ENCODE measurements at places on chromosomes 12 and 14.

DNA sequence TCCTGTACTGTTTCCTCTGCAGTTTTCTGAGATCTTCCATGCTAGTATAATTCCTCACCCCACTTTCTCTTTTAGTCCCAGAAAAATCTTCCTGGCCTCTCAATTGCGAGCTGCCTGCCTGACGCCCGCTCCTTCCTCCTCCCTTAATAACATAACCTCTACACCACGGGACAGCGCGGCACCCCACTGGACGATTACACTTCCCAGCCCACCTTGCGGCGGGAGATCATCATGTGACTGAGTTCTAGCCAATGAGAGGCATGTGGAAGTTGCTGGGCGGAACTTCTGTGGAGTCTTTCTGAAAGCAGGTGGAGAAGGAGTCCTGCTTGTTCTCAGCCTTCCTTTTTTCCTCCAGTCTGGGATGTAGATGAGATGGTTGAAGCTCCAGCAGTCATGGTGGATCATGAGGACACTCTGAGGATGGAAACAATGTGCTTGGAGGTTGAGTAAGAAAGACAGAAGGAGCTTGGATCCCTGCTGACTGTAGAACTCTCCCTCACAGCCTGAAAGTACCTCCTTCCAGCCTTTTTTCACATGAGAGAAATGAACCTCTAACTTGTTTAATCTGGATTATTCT, 133.6 kb upstream of the VRK1 start:
- no peak for DNase-seq

GRCh38 chr14:99981806-99982205, 83.4 kb upstream of the EVL start:
- DNase-seq: no peak

DNA sequence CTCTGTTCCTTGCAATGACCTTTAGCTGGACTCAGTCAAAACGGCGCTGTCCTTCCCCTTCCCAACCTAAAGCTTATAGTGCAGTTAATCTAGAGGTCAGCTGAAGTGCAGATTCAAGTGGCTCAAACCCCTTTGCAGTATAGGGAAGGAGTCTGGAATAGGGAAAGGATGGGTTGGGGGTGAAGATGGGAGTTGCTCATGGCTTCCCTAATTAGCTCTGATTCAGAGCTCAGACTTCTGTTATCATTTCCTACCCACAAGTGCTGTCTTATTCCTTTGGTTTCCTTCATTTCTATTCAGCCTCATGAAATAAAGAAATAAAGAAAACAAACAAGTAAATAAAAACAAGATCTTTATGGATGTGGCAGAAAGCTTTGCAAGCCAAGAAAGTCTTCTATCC, 264.0 kb upstream of the HMGA2 start:
- DNase-seq: no peak

- DNase-seq: no peak
These were observed 38.5 kb downstream of the PPP2R5E start for GRCh38 chr14:63504648-63505047.

DNA sequence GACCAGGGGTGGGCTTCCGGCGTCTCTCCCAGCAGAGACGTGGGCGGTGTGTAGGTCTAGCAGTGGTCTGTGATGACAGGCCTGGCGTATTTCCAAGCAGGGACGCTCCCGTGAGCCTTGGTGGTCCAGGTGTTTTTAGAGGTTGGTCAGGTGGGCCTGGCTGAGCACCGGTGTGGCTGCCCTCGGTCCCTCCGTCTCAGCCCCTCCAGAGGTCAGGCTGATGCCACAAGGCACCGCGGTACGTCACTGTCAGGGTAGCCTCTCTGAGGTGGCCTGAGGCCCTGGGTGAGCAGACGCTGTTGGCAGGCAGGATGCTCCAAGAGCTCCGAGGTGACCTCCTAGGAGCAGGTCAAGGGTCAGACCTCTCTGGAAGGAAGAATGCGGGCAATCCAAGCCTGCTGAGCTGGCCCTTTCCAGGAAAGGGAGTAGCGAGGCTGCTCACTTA, 13.6 kb downstream of the MTA1 start:
- DNase-seq: no peak

DNA sequence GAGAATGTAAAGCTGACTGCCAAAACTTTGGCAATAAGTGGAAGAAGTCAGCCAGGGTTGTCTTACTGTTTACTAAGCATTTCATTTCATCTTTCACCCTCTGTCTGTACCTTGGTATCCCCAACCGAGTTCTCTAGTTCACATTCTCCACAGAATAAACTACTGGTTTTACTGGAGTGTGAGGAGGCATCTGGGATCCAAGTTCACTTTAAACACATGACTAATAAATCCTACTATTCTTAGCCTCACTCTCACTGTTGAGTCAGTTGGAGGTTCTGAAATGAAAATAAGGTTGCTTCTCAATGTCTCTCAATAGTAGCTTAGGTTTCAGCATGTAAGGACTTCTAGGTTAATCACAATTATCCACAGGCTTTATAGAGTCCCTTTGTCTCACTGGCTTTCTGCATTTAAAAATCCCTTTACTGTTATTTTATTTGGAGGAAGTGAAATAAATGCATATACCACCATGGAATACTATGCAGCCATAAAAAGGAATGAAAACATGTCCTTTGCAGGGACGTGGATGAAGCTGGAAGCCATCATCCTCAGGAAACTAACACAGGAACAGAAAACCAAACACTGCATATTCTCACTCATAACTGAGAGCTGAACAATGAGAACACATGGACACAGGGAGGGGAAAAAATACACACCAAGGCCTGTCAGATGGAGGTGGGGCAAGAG, 95.8 kb downstream of the EPS8 start:
- DNase-seq: no peak

DNA sequence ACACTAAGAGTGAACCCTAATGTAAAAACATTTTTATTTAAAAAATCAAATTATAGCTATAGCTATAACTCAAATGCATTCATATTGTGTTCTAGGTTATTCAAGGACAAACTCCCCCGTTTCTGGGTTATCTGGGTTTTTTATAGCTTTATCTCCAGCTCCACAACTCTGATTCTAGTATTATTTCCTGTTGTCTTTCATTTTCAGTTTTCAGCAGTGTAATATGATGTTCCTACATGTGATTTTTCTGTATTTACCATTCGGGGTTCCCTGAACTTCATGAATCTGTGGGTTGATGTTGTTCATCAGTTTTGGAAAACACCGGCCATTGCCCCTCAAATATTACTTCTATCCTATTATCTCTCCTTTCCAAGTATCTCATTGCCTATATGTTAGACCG, 221.9 kb upstream of the FOXN3 start:
- DNase-seq: no peak

GRCh38 chr12:41293011-41293410, 104.9 kb downstream of the PDZRN4 start:
- DNase-seq: no peak

DNA sequence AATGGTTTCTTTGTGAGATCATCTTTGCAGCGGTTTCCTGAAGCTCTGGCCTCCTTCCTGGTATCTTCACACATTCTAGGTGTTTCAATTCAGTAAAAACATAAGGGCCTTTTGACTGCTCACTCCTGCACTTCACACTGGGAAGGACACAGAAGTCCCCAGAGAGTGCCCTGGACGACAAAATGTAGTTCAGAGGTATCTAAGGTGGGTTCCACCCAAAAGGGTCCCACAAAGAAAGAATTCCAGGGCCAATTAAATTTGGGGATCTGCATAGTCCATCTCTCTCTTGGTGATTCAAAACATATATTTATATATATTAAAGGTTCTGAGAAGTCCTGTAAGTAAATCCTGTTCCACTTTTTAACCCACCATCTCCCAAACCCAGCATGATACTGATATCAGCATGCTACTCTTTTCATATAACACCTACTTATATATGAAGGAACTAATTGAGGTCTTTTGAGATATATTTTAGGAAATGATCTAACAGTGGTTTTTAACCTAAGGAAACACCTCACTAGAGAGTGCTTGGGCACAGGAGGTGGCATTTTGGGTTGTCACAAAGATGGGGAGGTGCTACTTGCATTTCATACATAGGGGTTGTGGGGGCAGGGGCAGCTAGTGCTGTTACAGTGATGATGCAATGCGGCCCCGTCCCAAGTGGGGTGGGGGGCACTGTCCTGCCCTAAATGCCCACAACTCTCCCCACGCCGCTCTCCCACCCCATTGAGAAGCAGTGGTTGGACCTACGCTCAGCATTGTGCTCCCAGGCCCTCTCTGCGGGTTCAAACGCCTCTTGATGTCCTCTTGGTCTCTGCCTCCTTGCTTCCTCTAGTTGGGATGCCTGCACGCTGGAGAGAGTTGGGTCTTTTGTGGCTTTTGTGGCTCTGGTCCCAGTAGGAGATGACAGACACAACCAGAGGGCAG, 109.4 kb downstream of the ARF6 start:
- DNase-seq: peak; percentile 62

DNA sequence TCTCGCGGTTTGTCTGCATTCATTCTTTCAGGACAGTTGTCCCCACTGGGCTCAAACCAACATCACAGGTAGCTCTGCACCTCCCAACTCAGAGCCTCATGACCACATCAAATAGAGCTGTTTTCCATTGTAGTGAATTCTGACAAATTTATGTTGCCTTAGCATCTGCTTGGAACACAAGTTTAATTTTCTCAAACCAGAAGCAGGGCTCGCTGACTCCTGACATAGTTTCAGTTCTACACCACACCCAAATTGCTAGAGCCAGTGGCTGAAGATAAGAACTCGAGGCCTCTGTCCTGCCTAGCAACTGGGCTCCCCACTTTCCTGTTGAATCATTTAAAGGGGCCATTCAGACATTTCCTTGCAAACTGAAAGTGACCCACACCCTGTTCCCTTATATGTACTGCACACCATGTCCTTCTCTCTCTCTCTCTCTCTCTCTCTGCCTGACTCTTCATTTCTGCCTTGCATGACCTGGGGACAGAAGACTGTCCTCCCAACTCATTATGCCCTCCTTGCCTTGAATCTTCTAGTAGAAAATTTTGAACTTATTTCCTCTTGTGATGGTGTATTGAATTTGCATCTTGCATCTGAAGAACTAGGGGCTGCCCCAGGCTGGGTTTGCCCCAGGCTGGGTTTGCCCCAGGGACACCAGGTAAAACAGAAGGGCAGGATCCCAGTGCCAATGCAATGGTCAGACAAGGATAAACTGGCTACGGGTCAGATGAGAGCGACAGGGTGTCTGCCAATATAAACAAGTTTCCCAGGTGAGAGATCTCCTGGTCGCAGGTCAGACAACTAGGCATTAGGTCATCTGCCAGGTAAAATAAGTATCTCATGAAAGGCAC, 9.7 kb upstream of the WSCD2 start:
- no peak for DNase-seq

GRCh38 chr14:103703433-103704385, 11.5 kb downstream of the XRCC3 start:
- DNase-seq: no peak

DNA sequence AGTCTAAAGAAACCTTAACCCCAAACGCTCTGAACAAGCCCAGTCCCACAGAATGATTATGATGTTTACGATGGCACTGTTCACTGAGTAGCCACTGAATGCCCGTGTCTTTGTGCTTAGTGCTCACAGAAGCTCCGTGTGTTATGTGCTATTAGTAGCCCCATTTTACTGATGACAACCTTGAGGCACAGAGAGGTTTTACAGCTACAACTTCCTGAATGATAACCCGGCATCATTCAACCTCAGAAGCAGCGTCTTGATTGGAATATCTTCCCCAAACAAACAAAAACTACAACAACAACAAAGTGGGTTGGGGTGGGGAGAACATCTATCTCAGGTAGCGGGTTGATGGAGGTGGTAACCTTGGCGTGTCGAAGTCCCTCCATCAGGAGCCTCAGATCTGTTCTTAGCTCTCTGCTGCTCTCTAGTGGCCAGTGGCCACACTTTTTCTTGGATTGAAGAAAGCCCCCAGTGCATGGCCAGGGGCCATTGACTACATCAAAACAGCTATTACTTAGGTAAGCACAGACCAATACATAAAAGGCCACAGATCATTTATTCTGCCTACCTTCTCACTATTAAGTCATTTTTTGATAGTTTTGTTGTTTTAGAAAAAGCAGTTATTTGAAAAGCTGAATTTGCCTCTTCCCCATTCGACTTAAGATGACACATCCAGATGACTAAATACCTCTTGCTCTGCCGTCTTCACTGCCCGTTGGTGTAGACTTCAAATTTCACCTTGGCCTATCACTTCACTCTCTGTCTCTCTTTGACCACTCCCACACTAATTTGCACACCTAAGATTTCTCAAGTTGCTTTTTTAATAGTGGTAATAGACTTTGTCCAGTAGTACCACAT, 376.9 kb downstream of the GALC start:
- peak; percentile 1 for DNase-seq

GRCh38 chr12:27782481-27782880, 2.4 kb upstream of the MANSC4 start:
- DNase-seq: no peak

DNA sequence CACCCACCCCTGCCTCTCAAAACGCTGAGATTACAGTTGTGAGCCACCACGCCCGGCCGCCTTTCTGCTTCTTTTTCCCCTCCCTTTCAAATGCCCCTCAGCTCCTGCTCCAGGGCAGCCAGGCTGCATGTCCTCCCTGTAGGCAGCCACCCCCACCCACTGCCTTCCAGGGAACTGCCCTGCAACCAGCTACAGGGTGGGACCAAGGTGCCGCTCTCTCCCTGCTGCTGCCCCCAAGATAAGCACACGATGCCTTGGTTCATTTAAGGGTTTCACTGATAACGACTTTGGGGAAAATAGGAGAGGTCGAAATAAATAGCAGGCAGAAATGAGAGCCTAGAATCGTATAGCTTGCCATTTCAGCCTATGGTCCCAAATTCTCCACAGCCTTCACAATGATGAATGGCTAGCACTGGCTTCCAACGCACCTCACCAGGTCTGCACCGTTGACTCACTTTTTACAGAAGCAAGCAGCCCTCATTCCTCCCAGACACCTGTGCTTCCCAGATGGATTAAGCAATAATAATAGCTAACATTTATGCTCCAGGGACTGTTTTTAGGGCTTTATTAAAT, 40.7 kb downstream of the ATG14 start:
- DNase-seq: no peak

DNA sequence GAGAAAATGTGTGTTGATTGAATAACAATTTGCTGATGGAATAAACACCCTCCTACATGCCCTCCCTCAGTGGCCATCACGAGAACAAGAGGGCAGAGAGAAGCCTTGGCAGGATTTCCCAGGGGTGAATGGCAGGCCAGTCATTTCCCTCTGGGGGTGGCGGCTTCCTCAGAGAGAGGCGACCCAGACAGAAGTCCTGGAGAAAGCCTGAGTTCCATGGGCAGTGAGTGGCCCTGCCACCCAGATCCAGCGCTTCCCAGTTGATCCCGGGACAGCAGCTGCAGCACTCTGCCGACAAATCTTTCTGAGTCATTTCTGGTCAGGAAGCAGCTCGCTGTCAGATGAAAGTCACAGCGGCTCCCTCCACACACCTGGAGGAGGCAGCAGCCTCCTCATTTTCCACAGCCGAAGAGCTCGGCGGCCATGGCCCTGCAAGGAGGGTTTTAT, 123.0 kb downstream of the SCARB1 start:
- no peak for DNase-seq

DNA sequence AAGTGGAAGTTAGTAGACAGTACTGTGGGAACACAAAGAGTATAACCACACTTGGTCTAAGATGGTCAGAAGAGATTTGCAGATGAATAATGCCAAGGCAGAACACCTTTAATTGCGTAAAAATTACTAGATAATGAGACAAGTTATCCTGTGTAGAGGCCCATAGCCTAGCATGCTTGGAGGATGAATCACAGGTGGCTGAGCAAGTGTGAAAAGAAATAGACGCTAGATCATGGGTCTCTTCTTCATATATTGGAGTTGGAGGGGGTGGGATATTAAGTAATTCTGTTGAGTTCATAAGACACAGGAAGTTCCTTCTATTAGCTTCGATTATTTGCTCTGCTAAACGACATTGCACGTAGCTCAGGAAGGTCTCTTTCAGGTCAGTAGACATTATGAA, 454.3 kb upstream of the LMO3 start:
- DNase-seq: no peak

GRCh38 chr12:46438719-46439319, 66.2 kb upstream of the SLC38A2 start:
- no peak for DNase-seq

Measured in activated CD4-positive, alpha-beta T cell treated with anti-CD3 and anti-CD28 coated beads, Interleukin-2, amount 50 U/mL, for 1 hour (primary cell).